ENCODE measurements at places on chromosomes 6 and 20.

- peak overlapping the region; percentile 93 for H3K4me3 ChIP-seq
- peaks cover 34% of the 10 kb centered on the region for H3K36me3 ChIP-seq
- H3K4me1 ChIP-seq, result peaks cover 98% of the 10 kb centered on the region
- peak overlapping the region; percentile 92 for H3K27ac ChIP-seq
- no peaks in the 10 kb centered on the region for H3K27me3 ChIP-seq
These were observed 5.6 kb downstream of the PLCG1 start for GRCh38 chr20:41142919-41143318.

DNA sequence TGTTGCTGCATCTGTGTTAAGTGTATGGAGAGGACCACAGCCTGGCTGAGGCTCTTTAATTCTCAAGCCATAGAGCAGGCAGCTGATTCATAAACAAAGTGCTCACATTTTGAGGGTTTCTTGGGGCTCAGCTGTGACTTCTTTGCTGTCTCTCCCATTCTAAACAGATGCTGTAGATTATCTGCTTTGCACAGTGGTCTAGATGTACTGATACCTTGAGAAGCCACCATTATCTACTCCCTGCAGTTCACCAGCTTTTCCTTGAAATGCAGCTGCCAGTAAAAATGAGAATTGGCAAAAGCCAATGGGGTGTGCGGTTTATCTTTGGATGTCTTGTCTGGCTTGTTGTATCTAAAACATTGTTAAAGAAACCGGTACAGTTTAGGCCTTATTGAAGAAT is 5.2 kb upstream of the CNR1 start:
- no peak for DNase-seq
- H3K4me3 ChIP-seq, result no peak overlapping the region
- H3K36me3 ChIP-seq, result peaks cover 3% of the 10 kb centered on the region
- H3K27me3 ChIP-seq, result peaks cover 46% of the 10 kb centered on the region
- peaks cover 6% of the 10 kb centered on the region for H3K4me1 ChIP-seq

GRCh38 chr6:132616677-132617076 is 7.4 kb downstream of the TAAR2 start:
- H3K27ac ChIP-seq, result no peak overlapping the region
- H3K4me3 ChIP-seq, result no peak overlapping the region
- peaks cover 9% of the 10 kb centered on the region for H3K4me1 ChIP-seq
- no peak for DNase-seq

GRCh38 chr6:146410851-146411595 is 132.6 kb upstream of the RAB32 start:
- H3K4me3 ChIP-seq, result no peak overlapping the region
- H3K36me3 ChIP-seq, result no peaks in the 10 kb centered on the region
- no peaks in the 10 kb centered on the region for H3K27me3 ChIP-seq
- DNase-seq, result no peak

DNA sequence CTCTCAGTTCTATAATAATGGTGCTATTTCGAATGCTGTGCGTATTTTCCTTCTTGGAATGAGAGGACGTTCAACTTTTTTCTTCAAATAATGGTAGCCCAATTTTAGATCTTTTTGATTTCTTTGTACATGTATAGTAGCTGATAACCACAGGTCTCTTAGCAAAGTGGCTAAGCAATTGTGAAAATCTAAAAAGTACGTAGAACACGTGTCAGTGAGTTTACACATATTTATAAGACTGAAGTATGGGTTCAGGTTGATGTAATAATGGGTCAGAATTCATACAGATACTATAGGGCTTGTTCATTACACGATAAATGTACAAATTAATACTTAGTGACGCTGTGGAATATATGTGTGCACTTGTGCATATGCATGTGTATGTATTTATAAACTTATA is 1.3 kb downstream of the SMIM13 start:
- H3K4me3 ChIP-seq, result peak overlapping the region; percentile 98
- peaks cover 24% of the 10 kb centered on the region for H3K36me3 ChIP-seq
- H3K4me1 ChIP-seq, result peaks cover 41% of the 10 kb centered on the region
- H3K27ac ChIP-seq, result peak overlapping the region; percentile 97
- no peaks in the 10 kb centered on the region for H3K27me3 ChIP-seq
- no peak for DNase-seq

GRCh38 chr6:125884634-125885371 is 71.8 kb upstream of the HINT3 start:
- no peak overlapping the region for H3K27ac ChIP-seq
- H3K4me3 ChIP-seq, result no peak overlapping the region
- H3K27me3 ChIP-seq, result no peaks in the 10 kb centered on the region
- H3K36me3 ChIP-seq, result peaks cover 46% of the 10 kb centered on the region
- DNase-seq, result no peak
- H3K4me1 ChIP-seq, result peaks cover 3% of the 10 kb centered on the region

DNA sequence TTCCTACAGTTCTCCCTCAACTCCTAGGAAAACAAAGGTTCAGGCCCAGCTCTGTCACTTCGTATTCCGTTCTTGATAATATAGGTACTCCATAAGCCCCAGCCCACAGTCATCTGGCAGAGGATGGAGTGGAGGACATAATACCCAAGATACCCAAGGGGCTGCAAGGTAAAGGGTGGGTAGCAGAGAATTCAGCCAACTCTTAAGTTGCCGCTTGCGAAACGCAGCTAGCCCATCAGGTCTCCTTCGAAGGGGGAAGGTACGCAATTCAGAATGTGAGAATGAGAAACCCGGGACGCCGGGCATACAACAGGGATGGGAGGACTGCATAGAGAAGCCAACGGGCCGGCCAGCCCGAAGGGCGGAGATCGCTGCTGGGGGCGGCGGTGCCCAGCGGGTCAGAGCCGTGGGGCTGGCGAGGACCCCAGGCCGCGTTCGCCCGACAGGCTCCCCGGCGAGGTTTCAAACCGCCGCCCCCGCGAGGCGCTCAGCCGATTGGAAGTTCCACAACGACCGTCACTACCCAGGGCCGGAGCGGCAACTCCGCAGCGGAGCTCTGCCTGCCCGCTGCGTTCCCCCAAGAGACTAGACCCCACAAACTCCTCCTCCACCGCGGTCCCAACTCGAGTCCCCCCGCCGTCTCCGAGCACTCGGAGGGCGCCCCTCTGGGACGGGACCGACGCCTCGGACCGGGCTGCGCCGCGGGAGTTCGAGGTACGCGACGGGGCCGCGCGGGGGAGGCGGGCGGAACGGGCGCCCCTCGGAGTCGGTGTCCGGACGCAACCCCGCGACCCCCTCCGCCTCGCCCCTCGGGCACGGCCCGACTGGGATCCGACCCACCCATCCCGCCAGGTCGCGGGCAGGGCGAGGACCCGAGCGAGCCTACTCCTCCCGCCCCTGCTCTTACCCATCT is 911 bp downstream of the CDK19 start:
- H3K4me3 ChIP-seq, result peak overlapping the region; percentile 94
- H3K27me3 ChIP-seq, result no peaks in the 10 kb centered on the region
- H3K4me1 ChIP-seq, result peaks cover 16% of the 10 kb centered on the region
- H3K36me3 ChIP-seq, result peaks cover 19% of the 10 kb centered on the region
- peak overlapping the region; percentile 97 for H3K27ac ChIP-seq

DNA sequence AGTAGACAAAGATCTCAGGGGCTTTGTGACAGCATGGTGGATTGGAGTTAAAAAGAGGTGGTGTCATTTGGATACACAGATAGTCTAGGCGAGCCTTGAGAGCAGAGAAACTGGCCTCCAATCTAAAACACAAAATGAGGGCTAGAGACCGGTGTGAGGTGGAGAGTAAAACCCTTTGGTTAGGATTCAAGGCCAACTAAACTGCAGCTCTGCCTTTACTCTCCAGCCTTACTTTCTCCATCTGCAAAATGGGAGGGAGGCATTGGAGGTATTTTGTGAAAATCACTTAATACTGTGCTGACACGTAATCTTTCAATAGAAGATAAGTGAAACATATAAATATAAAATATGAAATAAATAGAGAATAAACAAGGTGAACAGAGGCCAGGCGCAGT is 89.1 kb upstream of the QKI start:
- no peak overlapping the region for H3K4me3 ChIP-seq
- no peak overlapping the region for H3K27ac ChIP-seq
- no peaks in the 10 kb centered on the region for H3K36me3 ChIP-seq
- peaks cover 17% of the 10 kb centered on the region for H3K27me3 ChIP-seq
- DNase-seq, result no peak

Data from effector memory CD8-positive, alpha-beta T cell (primary cell).